ENCODE measurements at places on chromosomes 2 and 18. TPM values are rescaled to one million over a fixed set of nuclear protein-coding genes. Genes with fewer than 3 reads are reported as not detected.

DNA sequence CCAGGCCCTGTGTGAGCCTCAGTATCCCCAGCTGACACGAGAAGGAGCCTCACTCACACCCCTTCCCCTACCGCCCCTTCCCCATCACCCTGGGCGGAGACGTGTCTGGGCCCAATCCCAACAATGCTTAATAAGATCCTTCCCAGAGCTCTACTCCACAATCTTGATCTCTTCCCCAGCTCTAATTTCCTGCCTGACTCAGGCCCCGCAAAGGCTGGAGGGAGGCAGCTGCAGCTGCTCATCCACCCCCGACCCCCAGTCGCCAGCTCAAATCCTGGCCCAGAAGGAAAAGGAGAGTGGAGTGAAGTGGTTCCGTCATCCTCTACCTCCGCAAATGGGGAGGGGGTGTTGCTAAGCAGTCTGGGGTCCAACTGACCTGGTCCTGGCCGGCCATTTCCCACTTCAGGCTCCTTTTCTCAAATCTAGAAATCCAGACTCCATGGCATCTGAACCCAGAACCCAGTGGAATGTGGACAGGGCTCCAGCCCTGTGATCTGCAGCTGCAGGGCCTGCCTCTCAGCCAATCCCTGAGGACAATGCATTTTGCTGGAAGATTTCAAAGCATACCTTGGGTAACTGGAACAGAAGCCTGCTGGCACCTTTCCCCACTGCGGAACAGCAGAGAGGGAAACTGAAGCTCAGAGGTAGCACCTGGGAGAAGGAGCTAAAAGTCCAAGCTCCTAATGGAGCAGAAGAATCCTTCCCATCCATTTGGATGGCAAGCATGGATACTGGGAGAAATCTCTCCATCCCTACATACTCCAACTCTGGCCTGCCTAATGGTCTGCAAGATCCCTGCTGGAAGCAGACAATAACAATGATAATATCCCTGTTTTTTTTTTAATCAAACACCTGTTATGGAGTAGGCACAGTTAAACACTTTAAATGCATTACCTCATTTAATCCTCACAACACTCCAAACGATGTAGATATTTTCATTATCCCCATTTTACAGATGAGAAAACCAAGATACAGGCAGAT, 5.6 kb upstream of the TNS1 start:
- DNase-seq, result no peak

- DNase-seq, result no peak
Measured at GRCh38 chr18:32760391-32760790, 12.4 kb downstream of the KLHL14 start.

- no peak for DNase-seq
Measured at GRCh38 chr2:191942090-191942738, 95.3 kb upstream of the CAVIN2 start.

The L3MBTL4 gene
- 8.7 TPM for total RNA-seq

Data from sciatic nerve (tissue), 2 donors.